Liver (tissue), 10 donors: ENCODE measurements at places on chromosomes 6 and 20.

DNA sequence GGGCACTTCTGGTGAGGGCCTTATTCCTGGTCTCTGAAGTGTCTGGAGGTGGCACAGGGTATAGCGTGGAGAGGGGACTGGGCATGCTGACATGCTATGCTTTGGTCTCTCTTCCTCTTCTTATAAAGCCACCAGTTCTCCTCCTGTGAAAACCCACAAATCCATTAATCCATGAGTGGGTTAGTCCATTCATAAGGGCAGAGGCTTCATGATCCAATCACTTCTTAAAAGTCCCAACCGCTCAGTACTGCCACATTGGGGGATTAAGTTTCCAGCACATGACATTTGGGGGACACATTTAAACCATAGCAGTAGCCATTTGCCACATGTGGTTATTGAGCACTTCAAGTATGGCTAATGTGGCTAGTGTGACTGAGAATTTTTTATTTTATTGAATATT lies 3.8 kb upstream of the TRIB3 start:
- DNase-seq = no peak

- DNase-seq = no peak
Observed at GRCh38 chr6:112367628-112368027, 20.5 kb downstream of the RFPL4B start.

- no peak for DNase-seq
Observed at GRCh38 chr6:52124126-52125121, 37.0 kb upstream of the PKHD1 start.

DNA sequence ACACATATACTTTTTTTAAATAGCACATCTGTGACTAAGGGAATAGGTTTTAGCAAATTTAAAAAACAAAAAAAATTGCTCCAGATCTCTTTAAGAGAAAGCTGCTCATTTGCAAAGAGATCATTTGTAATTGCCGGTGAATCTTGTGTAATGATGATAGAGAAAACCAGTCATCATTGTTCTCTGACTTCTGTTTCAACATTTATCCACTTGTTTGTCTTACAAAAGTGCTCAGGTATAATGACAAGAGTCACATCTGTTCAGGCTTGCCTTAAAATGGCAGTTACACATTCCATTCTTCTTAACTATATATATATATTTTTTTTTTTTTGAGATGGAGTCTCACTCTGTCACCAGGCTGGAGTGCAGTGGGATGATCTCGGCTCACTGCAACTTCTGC lies 165.2 kb downstream of the AIG1 start:
- no peak for DNase-seq

DNA sequence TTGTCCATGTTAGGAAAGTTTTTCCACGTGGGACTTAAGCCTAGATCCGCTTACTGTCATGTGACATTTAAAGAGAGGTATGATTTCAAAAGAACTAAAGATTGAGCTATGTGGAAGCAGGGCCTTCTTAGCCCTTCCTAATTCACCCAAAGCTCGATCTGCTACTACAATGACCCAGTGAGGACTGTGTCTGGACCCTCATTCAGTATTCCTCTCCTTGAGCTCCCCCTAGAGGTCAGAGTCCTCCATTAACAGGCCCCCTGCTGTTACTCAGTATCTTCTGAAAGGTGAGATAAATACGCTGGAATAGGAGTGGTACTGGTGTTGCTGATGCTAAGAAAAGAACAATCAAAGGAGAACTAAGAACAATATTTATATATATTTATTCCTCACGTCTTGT lies 414.0 kb downstream of the GJA1 start:
- peak; percentile 34 for DNase-seq

- DNase-seq = peak; percentile 76
Observed at GRCh38 chr6:136607932-136608772, 57.9 kb upstream of the MAP7 start.

- no peak for DNase-seq
Observed at GRCh38 chr6:21615504-21615903, 22.0 kb downstream of the SOX4 start.

- no peak for DNase-seq
Observed at GRCh38 chr6:104281370-104281769, 578.3 kb downstream of the HACE1 start.

- peak; percentile 39 for DNase-seq
Observed at GRCh38 chr6:104952911-104953399, 4.0 kb upstream of the LIN28B start.
